T-helper 17 cell (primary cell): ENCODE measurements at places on chromosomes 3 and 15.

- no peak for DNase-seq
Measured at GRCh38 chr3:56917361-56918110, 115.8 kb upstream of the ARHGEF3 start.

DNA sequence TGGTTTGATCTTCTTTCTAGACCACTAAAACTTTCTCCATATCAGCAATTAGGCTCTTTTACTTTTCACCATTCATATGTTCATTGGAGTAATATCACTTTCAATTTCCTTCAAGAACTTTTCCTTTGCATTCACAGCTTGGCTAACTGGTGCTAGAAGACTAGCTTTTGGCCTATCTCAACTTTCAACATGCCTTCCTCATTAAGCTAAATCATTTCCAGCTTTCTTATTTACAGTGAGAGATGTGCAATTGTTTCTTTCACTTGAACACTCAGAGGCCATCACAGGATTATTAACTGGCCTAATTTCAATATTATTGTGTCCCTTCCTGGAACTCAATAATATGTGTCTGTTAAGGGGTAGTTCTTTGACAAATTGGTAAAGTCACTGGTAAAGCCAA is 42.8 kb upstream of the PLOD2 start:
- DNase-seq = no peak

- DNase-seq = no peak
Measured at GRCh38 chr3:55467099-55467498, 20.0 kb downstream of the WNT5A start.

GRCh38 chr3:17552351-17552750 is 190.1 kb downstream of the TBC1D5 start:
- DNase-seq = no peak

- DNase-seq = no peak
Measured at GRCh38 chr3:122268257-122269024, 56.6 kb upstream of the CSTA start.

- no peak for DNase-seq
Measured at GRCh38 chr3:42063888-42064287, 27.3 kb upstream of the TRAK1 start.

- no peak for DNase-seq
Measured at GRCh38 chr3:159583662-159584061, 405.0 kb upstream of the IL12A start.

DNA sequence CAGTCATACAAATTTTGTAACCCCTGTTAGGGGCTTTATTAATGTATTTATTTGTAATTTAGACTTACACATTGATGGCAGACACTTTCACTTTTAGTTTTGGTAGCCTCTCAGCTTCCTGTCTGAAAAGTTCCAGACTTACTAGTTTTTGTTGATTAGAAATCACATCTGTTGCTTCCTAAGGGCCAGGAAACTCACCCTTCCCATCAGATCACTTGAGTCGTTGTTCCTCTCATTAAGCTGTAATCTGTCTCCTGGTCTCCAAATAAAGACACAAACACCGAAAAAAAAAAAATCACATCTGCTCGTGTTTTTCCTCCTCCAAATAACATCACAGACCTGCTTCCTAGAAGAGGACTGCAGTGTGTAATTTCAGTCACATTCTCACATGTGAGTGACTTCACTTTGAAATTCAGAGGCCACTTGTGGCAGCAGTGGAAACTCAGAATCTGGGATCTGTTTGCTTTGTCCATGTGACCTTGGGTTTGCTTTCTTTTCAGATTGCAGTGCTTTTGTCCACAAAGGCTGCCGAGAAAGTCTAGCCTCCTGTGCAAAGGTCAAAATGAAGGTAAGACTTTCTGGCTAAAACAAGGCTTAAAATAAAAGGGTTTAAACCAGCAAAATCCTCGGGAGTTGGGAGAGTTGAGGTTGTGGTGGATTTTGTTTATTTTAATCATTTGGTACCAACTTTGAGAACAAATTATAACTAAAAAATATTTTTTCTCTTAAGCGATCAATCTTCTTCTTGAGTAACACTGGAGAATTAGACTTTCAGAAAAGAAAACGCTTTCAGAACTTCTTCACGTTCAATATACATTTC is 87.0 kb downstream of the KLHL25 start:
- no peak for DNase-seq

DNA sequence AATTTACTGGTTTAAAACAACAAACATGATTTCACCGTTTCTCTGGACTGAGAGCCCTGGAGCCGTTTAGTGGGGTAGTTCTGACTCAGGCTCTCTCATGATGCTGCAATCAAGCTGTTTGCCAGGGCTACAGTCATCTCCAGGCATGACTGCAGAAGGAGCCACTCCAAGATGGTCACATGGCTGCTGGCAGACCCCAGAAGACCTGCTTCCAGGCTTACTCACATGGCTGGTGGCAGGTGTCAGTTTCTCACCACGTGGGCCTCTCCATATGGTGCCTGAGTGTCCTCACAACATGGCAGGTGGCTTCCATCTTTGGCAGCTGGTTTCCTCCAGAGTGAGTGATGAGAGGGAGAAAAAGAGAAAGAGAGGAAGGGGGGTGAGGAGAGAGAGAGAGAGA is 378.3 kb upstream of the RGMA start:
- no peak for DNase-seq

- DNase-seq = no peak
Measured at GRCh38 chr3:52435246-52436101, 9.4 kb downstream of the SEMA3G start.

GRCh38 chr15:83250781-83251180 is 33.7 kb downstream of the BNC1 start:
- DNase-seq = no peak

DNA sequence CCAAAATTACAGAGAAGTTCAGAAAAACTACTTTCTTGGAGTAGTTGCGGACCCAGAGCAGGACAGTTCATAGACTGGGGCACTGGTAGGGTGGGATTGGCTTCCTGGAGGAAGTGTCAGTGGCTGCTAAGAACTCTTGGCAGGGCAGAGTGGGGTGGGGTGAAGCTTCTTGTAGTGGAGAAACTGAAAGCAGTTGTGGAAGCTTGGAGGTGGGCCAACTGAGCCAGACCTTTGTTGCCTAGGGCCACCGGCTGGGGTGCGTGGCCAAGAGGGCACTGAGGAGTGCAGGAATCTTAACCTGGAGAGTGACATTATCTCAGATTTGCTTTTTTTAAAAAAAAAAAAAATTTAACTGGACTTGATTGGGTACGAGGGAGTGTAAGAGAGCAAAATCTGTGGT is 3.1 kb downstream of the KAT2B start:
- DNase-seq = peak; percentile 39

GRCh38 chr3:15998911-15999310 is 175.6 kb upstream of the GALNT15 start:
- DNase-seq = no peak

- DNase-seq = no peak
Measured at GRCh38 chr3:53131096-53131495, 861 bp upstream of the RFT1 start.

GRCh38 chr3:72985576-72985975 is 11.0 kb upstream of the PPP4R2 start:
- no peak for DNase-seq

DNA sequence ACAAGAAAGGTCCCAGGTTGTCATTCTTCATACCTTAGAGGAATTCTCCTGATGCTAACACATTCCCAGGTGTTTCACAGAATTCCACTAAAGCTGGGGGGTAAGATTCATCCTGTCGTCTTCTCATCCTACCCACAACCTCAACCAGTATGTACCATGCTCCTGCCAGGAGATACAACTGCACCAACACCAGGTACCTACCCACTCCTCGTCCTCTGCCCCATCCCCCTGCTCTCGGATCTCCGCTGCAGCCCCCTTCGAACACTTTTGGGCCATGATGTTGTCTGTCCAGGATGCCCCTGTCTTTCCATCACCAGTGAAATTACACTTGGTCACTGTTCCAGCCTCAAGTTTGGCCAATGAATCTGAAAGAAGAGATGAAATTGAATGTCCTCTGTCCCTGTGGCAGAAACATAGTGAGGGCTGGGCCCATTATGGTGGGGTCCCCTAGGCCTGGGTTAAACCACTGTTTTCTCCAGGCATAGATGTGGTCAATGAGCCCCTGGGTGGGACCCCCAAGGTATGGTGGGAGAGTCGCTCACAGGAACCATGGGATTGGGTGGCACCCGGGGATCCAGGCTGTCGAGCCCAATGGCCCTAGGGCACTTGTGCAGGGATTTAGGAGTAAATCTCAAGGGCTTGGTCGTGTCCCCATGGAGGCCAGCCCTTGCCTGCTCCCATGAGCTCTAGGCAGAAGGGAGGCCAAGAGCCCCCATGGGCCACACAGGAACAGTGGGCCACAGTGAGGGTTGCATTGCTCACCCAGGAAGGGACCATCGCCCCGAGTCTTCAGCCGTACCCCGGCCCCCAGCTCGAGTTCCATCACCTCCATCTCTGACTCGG is 9.4 kb upstream of the AP3S2 start:
- no peak for DNase-seq

DNA sequence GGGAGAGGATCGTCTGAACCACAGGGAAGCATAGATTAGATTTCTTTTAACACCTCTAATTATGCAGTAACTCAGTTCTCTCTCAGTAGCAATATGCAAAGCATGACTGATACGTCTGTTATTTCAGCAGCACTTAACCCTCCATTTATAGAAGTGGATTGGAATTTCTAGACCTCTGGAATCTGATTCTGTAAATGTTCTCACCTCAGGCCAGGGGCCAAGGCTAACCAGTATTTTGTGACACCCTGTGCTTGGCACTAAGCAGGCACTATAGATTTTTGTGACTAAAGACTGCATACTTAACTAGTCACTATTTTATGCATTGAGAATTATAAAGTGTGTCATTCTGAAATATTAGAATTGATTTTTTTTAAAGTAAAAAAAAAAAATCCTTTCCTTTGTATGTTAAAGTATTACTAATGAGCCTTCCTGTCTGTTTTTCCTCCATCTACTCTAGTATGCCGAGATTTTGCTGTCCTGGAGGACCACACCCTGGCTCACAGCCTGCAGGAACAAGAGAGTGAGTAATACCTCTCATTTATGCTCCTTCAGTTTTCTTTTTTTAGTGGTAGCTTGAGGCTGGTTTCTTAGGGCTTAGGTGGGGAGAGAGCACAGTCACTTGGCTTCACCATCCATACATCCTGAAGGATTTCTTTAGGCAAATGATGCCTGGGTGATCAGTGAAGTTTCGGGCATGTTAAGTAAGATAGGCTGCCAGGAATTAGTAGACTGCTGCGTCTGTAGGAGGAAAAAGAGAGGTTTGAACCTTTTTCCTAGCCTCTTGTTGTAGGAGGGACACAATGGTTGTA is 26.5 kb upstream of the UTS2B start:
- DNase-seq = no peak

DNA sequence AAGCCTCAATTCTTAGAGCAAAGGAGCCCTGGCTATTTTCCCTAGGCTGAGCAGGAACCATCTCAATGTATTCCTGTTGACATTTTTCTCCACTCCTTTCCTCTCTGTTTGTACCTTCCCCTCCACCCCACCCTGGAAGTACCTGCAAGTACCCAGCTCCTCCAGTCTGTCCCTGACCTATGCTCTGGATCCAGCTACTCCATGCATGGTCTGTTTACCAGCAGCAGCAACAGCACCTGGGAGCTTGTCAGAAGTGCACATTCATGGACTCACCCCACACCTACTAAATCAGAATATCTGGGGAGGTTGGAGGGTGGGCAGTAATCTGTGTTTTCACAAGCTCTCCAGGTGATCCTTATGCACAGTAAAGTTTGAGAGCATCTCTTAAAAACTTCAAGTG is 240.7 kb upstream of the UMPS start:
- DNase-seq = no peak

GRCh38 chr3:126715432-126715831 is 11.4 kb downstream of the CHCHD6 start:
- no peak for DNase-seq

GRCh38 chr15:100221471-100222348 is 120.1 kb downstream of the ADAMTS17 start:
- DNase-seq = no peak

DNA sequence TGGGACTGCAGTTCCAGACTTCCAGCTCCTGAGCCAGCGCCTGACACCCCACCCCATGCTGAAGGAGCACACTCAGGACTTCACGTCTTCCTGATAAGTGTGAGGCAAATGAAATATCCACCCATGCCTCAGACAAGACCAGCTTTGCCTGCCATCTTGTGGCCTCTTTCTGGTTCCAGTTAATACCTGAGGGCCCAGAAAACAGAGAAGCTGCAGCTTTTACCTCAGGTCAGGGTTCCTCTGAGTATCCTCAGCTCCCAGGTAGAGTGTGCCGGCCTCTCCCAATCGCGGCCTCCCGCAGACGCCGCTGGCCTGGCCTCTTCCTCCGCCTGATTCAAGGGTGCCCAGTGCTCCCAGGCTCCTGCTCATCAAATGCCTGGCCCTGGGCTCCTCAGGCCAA is 5.1 kb upstream of the KLHL6 start:
- no peak for DNase-seq

- no peak for DNase-seq
Measured at GRCh38 chr15:53401503-53401902, 358.0 kb downstream of the WDR72 start.

- DNase-seq = no peak
Measured at GRCh38 chr3:74033381-74033780, 408.6 kb upstream of the PDZRN3 start.

DNA sequence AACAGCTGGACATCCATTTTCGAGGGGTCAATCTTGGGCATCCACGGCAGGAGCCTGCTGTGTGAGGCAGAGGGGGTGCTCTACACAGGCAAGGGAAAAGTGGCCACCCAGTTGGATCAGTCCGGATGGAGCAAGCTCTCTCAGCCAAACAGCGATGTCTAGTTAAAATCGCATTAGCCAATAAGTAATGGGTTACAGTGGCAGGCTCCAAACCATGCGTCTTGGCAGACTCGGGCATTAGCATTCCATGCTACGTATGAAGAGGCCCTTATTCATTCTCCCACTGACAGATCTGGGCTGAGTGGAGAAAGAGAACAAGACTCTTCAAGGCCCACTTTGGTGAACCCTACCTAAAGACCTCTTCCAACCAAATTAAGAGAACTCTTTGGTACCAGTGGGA is 49.3 kb downstream of the CCNB2 start:
- DNase-seq = no peak

DNA sequence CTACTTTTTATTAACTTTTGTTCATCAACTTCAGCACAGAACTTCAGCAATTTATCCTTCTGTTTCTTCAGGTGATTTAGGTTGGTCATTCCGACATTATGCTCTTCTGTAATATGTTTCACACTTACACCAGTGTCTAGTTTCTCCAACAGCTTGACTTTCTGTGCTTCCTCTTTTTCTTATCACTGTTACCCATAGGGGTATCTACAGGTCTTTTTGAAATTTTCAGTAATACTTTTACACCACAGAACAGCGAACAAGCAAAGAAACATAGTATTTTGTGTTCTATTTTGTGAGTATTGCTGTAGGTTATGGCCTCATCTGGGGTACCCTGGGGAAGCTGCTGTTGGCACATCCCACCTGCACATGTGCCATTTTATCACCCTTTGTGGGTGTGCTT is 260.7 kb downstream of the NSUN3 start:
- no peak for DNase-seq

- DNase-seq = no peak
Measured at GRCh38 chr3:40850861-40851260, 326.1 kb downstream of the ZNF621 start.

GRCh38 chr3:122200661-122201060 is 17.2 kb downstream of the CASR start:
- DNase-seq = no peak
